ENCODE measurements at places on chromosomes 7 and 10. TPM values are rescaled to one million over a fixed set of nuclear protein-coding genes. Genes with fewer than 3 reads are reported as not detected.

Gene LAMB1
- polyA plus RNA-seq, result 0.73 TPM

Gene TRIM73
- polyA plus RNA-seq, result 1.3 TPM

Gene INPP5A
- polyA plus RNA-seq, result 1.0 TPM

Gene TUBB8
- polyA plus RNA-seq, result not detected

Gene BEND7
- polyA plus RNA-seq, result not detected

Gene EZH2
- 7.5 TPM for polyA plus RNA-seq

Gene MSMB
- polyA plus RNA-seq, result not detected

Gene PPP1R3C
- not detected for polyA plus RNA-seq

Gene CLDN3
- not detected for polyA plus RNA-seq

DNA sequence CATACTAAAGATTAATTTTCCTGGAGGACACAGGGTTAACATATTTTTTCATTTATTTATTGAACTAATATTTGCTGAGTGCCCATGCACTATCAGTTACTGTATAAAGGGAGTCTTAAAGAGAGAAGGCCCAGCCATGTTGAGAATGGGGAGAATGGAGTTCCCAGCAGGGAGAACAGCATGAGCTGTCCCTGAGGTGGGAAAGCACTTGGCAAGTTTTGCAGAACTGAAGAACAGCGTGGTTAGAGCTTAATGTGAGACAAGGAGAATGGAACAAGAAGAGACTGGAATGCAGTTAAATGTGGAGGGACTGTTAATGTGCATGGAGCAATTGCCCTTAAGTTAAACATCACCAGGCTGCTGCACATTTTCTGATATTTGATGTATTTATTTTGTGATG, 435.4 kb downstream of the SUGCT start:
- DNase-seq, result no peak

GRCh38 chr7:112790586-112791003, 402 bp upstream of the TMEM168 start:
- no peak for DNase-seq

DNA sequence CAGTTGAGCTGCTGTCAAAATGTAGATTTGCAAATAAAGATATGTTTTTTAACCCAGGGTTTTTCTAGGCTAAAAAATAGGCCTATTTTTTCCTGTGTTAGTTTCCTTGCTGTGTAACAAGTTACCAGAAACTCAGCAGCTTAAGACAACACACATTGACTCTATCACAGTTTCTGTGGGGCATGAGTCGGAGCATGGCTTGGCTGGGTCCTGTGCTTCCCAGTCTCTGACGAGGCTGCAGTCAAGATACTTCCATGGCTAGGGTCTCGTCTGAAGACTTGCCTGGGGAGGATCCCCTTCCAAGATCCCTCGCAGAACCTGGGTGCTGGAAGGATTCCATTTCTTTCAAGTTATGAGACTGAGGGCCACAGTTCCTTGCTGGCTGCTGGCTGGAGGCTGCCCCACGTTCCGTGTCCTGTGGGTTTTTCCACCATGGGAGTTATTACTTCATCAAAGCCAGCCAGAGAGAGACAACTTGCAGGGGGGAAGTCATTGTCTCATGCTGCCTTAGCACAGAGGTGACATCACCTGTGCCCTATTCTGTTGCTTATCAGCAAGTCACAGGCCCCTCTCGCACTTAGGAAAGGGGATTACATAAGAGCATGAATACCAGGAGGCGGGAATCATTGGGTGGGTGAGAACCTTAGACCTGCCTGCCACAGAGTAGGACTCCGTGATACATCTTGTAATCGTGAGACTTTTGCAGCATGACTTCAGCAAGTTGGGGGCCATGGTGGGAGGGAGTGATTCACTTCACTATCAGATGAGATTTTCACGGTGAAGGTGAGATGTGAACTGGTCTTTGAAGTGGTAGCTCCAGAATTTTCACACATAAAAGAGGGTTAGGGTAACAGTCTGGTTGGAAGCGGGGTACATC, 77.9 kb downstream of the CCNY start:
- DNase-seq, result no peak

GRCh38 chr7:121885166-121885920, 12.4 kb downstream of the PTPRZ1 start:
- no peak for DNase-seq

GRCh38 chr7:130275826-130276297, 9.2 kb downstream of the CPA2 start:
- no peak for DNase-seq

DNA sequence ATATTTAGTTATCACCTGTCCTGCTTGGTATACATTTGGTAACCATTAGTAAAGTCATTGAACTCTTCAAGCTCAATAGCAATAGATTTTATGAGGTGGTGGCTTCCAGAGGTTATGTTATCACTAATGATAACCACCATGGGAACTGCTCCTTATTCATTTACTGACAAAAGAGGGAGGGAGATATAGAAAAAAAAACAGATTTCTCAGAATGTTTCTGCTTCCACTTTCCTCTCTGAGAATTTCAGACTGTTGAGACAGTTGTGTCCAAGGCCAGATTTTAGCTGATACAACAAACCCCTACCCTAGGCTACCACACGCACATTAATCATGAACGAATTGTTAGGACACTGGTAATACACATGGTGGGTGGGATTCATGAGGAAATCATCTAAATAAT, 154.0 kb upstream of the AOAH start:
- no peak for DNase-seq

- no peak for DNase-seq
These were observed 85.8 kb downstream of the AGMO start for GRCh38 chr7:15475808-15476530.

DNA sequence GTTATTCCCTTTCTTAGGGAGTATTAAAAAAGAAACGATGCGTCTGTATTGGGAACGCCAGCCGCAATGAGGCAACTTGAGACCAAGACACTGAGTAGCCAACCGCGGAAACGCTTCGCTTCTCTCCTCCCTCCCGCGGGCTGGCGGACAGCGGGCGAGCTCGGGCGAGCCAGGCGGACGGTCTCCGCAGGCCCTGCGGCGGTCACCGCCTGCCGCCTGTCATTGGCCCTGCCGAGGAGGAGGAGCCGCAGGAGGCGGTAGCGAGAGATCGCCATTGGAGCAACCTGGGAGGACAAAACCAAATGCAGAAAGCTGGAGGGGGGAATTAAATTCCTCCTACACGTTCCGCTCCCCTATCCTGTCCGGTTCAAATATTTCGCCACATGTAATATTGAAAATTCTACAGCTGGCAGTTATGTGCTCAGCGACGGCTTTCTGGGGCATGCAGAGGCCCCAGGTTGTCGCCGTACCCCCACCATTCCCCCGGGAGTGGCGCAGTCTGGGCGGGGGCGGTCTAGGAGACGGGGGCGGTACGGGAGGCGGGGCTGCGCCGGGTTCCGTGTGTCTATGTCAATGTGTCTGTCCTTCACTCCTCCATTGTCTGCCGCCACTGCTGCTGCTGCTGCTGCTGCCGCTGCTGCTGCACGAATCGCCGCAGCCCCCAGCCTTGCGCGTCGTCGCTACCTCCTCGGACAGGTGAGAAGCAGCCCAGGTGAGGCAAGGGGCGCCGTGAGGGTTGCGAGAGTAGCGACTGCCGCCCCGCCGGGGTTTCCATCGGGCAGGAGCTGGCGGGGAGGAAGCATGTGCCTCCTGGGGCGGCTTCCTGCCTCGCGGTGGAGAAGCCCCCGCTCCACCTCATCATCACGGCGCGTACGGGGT, at the start of the genes ANKMY2 and BZW2:
Gene ANKMY2 (minus strand): TSS at position 162 of the 879 bp plus-strand sequence. CDS start 181 bp downstream, outside the sequence.
Gene BZW2 (plus strand): TSS at position 589 of the 879 bp plus-strand sequence. CDS start 19,263 bp downstream, outside the sequence.
- peak; percentile 90 for DNase-seq

GRCh38 chr10:101773923-101774588, 1.9 kb downstream of the FGF8 start:
- no peak for DNase-seq

DNA sequence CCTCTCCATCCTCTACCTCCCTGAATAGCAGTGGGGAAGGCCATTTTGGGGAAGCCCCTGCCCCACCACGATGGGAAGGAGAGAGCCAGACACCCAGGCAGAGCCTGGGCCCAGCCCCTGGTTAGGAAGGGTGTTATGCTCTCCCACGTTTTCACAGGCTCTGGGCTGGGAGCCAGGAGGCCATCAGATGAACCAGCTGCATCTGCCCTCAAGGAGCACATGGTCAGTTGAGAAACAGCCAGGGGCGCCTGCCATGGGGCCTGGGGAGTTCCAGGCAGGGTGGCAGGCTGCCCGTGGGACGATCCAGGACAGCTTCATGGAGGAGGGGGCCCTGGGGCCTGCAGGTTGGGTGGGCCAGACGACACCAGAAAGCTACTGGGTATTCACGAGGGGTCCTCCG, 47.5 kb downstream of the CAMK2B start:
- DNase-seq, result no peak

DNA sequence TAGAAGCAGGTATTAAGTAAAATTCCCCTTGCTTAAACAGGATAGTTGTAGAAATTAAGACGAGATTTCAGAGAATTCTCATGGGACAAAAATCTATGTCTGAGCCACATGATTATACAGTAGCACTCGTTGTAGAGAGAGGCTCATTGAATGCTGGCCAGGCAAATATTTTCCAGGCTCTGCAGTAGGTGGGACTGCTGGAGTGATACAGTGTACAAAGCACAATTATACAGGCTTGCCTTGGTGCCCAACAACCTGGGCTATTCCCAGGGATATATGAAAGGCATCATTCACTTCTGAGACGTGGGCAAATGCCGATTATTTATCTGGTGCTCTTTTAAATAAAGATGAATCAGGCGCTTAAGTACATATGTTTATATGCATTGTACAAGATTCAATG, 380.6 kb downstream of the PHTF2 start:
- no peak for DNase-seq

- no peak for DNase-seq
These were observed 15.5 kb upstream of the GTPBP4 start for GRCh38 chr10:972763-973162.

GRCh38 chr7:2687338-2687869, 598 bp upstream of the AMZ1 start:
- no peak for DNase-seq

DNA sequence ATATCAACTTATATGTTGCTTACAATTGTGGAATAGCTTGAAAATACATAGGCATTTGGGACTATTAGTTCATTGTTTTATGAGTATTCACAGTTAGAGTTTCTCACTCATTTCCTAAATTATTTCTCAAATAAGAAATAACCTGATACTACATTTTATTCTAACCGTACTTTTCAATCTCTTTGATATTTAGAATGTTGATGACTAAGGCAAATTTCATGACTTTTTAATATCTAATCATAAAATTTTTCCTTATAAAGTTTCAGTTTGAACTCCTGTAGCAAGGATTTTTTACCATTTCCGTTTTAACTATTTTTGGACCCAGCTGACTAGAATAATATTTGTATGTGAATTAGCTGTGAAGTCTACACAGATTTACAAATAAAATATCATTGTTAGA, 41.3 kb upstream of the GNAI1 start:
- no peak for DNase-seq

GRCh38 chr10:46558392-46559185, 2.1 kb upstream of the GPRIN2 start:
- DNase-seq, result no peak

- DNase-seq, result no peak
These were observed 39.9 kb downstream of the CABCOCO1 start for GRCh38 chr10:61702584-61702983.

DNA sequence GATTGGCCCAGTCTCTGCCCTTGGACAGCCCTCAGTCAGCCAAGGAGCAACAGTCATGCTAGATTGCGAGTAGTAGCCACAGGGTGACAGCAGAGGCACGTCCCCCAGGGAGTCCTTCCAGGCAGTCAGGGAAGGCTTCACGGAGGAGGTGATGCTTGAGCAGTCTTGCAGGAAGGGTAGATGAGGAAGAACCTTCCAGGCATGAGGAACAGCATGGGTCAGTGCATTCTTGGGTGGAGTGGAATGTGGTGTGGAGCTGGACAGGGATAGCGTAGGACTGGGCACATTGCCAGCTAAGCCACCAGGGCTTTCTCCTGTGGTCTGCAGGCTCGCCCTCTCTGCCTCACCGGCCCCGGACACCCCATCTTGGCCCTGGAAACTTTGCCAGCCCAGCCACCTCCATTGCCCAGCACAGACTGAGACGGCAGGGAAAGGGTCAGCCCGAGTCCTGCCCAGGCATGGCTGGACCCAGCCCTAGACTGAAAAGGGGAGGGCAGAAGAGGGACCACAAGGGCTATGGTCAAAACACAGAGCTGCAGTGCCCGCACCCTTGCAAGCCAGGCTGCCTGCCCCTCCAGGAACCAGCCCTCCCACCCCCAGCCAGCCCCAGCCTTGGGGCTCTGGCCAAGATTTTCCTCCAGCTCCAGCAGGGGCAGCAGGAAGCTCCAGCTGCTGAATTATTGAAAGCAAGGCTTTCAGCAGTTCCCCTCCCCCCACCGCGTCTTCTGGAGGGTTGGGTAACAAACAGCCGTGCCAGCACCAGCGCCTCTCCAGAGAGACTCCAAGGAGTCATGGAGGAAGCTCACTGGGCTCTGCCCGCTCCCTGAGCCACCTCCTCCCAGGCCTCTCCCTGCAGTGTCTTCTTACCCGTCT, 18.7 kb downstream of the SRRM3 start:
- DNase-seq, result no peak

- DNase-seq, result no peak
These were observed 31.8 kb downstream of the REEP3 start for GRCh38 chr10:63553031-63553430.

GRCh38 chr7:70676243-70676642, 455.7 kb upstream of the GALNT17 start:
- no peak for DNase-seq

- no peak for DNase-seq
These were observed 60.8 kb upstream of the RAB11FIP2 start for GRCh38 chr10:118107541-118107940.

- DNase-seq, result no peak
These were observed 1.8 kb downstream of the CLIP2 start for GRCh38 chr7:74290981-74291441.

Data from CD4-positive, CD25-positive, alpha-beta regulatory T cell (primary cell).